ENCODE measurements at places on chromosomes 1 and 21.

DNA sequence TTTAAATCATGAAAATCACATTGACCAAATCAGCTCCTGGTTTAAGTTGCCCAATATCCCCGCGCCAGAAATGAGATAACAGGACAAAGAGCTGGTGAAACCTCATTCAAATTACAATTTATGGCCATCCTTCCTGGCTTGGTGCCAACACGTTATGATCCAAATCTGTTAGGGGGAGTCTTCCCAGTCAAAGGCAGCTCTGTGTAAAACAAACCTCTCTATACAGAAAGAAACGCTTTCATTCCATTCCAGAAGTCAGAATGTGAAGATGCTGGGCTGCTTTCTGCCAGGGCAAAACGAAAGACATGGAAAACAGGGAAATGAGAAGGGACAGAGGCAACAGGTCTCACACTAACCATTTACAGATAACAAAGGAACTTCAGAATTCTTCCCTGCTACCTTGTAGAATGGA lies 53.5 kb upstream of the TIAM1 start:
- no peak for DNase-seq

DNA sequence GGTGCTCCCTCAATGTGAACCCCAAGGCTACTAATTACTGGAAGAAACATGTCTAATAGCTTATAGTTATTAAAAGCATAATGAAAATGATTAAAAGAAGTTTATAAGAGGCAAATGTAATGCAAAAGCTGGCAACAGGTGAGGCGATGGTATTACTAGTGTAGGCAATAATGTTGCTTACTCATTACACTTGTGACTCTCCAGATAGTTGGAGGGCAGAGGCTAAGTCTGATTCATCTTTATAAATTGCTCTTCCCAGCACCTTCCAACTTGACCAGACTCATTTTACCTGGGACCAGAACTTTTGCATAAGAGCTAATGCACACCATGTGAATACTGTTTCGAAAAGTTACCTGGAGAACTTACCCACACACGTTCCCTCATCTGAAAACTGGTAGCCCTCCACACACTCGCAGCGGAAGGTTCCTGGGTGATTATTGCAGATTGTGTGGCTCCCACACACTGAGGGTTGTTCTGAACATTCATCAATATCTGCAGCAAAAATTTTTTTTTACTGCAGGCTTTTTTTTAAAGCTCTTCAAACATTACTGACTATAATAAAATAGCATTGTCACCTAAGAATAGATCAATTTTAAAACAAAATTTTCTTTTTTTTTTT lies 48.0 kb downstream of the NID1 start:
- DNase-seq: no peak

DNA sequence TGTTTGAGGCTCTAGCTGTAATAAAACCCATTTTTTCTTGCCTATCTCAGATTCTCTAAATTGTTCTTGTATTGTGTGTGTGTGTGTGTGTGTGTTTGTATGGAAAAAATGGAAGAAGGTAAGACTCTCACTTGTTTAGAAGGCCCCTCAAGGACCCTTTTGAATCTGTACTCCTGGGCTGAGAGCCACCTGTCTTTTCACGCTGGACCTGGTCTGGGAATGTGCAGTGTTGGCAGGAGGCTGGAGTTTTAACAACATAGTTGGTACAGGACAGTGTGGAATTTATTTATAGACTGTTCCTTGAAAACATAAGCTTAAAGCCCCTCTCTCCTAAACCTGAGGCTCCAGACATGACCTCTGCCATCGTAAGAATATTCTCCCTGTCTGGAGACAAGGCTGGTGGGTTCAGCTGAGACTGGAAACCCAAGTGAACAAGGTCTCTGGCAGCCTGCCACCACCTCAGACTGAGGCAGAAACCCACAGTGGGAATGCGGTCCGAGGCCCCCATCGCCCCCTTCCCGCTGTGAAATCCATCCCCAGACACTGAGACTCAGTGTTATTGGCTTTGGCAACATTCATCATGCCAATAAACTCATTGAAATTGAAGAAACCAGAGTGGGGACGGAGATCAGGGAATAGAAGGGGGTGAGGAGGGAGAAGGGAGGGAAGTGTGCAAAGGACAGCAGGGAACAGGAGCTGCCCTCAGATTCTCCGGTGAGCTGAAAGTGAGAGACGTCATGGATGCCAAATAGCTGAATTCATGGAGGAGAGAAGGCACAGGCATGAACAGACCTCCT lies 24.6 kb upstream of the PLXNA2 start:
- no peak for DNase-seq

GRCh38 chr1:201751872-201752271 lies 77.1 kb upstream of the IPO9 start:
- DNase-seq: no peak

DNA sequence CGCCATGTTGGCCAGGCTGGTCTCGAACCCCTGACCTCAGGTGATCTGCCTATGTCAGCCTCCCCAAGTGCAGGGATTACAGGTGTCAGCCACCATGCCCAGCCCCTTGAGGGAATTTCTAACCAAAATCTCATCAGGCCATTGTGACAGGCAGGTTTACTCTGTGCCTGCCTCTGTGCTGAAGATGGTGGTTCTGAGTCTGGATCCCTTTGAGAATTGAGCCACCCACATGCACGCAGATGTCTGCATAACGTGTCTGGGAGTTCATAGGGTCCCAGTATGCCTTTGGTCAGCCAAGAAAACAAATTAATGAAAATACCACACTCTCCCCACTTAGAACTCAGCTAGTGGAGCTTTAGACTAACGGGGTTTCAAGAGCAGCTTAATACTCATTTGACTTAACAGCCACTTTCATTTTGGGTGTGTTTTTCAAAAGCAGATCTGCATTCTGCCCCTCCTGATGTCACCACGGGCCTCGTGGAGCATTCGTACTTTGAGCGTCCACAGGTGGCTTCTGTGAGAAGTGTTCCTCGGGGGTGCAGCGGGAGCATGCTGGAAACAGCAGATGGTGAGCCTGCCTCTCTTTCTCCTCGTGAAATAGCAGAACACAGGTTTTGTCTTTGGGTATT lies 45.3 kb downstream of the DIP2A start:
- DNase-seq: no peak

DNA sequence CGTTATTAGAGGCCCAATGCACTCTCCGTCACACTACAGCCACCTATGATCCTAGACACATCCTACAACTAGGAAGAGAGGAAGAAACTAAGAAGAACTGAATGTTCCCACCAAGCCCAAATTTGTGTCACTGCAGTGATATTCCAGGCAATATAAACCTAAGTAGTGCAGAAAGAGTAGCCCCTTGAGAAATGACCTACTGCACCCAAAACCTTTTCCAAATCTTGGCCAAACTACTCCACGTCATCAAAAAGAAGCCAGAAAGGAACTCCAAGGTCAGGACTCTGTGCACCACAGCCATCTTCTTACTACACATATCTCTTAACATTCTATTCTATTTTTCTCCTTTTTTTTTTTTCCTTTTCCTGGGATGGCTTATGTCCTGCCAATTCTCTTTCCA lies 60.2 kb downstream of the ADAMTS1 start:
- no peak for DNase-seq

GRCh38 chr1:62247391-62248168 lies 52.9 kb downstream of the L1TD1 start:
- no peak for DNase-seq

- no peak for DNase-seq
These were observed 166.8 kb downstream of the BACH1 start for GRCh38 chr21:29465546-29465945.

GRCh38 chr21:44800103-44800502 lies 1.5 kb downstream of the UBE2G2 start:
- peak; percentile 77 for DNase-seq

DNA sequence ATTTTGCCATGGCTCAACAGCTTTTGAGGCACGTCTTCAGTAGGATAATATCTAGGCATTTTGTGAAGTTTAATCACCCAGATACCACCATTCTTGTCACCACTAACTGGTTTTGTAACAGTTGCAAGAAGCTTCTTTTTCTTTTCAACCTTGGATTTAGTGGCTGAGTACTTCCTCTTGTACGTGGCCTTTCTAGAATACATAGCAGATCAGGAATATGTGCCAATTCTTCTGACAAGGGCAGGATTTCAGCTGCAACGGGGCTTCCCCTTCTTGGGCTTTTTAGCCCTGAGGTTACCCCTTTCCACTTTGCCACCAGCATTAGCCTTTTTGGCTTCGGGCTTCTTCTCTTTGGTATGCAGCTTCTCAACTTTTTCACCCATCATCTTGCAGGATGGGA lies 79.3 kb upstream of the WARS2 start:
- no peak for DNase-seq

GRCh38 chr1:172742599-172743500 lies 83.9 kb downstream of the FASLG start:
- DNase-seq: peak; percentile 55

GRCh38 chr1:86775395-86775794 lies 71.0 kb downstream of the SH3GLB1 start:
- DNase-seq: no peak

DNA sequence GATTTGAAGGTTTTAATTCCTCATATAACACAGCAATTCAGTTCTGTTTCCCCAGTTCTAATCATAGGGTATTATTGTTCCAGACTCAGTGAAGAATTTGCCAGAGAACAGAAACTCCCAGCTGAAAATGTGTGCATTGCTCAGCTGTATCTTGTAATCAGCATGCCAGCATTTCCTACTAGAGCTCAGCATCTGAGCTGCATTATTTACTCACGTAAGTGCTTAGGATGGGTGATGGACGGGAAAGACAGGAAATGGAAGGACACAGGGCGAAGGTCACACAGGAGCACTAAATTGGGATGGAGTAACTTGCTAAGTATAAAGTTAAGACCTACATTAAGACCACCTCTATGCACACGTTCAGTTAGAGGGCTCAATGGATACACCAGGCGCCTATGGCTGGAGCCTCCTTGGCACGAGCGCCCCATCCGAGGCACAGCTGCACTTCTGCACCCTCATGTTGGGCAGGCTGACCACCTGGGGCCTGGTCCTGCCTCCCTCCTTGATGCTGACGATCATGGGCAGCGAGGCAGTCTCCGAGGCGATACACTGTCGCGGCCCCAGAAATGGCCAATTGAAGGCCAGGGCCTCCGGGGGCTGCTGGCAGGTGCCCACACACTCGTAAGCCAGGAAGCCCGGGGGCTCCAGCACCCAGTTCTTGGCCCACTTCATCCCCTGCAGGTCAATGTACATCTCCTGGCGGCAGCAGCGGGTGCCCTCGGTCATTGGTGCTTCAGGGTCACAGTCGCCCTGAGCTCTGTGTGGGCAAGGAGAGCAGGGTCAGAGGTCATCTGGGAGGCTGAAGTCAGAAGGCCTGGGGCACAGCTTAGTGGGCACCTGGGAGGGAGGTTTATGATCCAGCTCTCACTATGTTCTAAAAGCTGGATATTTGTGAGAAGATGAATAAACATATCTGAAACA lies 3.7 kb downstream of the LEFTY2 start:
- DNase-seq: peak; percentile 36

DNA sequence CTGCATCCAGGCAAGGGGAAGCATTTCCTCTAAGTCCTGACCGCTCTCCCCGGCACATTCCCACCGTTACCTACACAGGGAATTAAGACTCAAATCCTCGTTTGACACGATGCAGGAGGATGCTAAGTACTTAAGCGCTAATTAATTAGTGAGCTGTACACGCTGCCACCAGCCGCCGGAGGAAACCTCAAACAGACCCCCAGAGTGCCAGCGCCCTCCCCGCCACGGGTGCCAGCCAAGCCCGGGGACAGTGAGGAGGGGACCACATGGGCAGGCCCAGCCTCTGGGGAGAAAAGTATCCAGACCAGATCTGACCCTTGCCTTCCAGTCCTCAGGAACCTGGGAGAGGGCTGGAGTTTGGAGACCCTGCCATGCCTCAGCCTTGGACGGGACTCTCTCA lies 17.4 kb upstream of the CASZ1 start:
- no peak for DNase-seq

- no peak for DNase-seq
These were observed 12.1 kb downstream of the RGS18 start for GRCh38 chr1:192170196-192170984.

All from T47D (cell line).